ENCODE measurements at places on chromosomes 6 and 20. TPM values are rescaled to one million over a fixed set of nuclear protein-coding genes. Genes with fewer than 3 reads are reported as not detected.
A peak's percentile ranks its signal among the peaks of the same experiment; 100 is the strongest.

GRCh38 chr6:143270026-143270425, 180.5 kb downstream of the ADAT2 start:
- no peaks in the 10 kb centered on the region for H3K27me3 ChIP-seq
- no peaks in the 10 kb centered on the region for H3K4me1 ChIP-seq
- no peak overlapping the region for H3K4me3 ChIP-seq

GRCh38 chr6:18330548-18331081, 56.5 kb upstream of the RNF144B start:
- no peaks in the 10 kb centered on the region for H3K27me3 ChIP-seq
- peaks cover 7% of the 10 kb centered on the region for H3K4me1 ChIP-seq

GRCh38 chr20:48069596-48069995, 284.3 kb upstream of the SULF2 start:
- no peaks in the 10 kb centered on the region for H3K36me3 ChIP-seq
- peak; percentile 29 for DNase-seq
- no peaks in the 10 kb centered on the region for H3K27me3 ChIP-seq
- peaks cover 6% of the 10 kb centered on the region for H3K4me1 ChIP-seq
- H3K27ac ChIP-seq, result peak overlapping the region; percentile 17

DNA sequence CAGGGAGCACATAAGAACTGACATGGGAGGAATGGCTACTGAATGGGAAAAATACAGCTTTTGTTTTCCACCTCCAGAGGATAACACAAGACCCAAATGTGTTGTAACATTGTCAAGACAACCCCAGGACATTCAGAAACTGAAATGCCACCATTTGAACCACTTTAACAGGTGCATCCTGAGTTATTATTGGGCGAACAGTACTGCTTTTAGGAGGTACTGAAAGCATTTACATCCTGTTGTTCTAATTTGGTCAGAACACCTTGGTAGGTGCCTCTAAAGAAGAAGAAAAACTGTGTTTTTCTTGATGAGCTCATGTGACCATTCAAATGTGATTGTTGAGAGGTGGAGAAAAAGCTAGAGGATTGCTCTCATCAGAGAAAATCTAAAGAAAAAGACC, 6.4 kb upstream of the TXNDC5 start:
- DNase-seq, result no peak
- H3K4me3 ChIP-seq, result no peak overlapping the region
- H3K36me3 ChIP-seq, result no peaks in the 10 kb centered on the region
- no peak overlapping the region for H3K27ac ChIP-seq

GRCh38 chr20:24863356-24863755, 85.7 kb upstream of the CST7 start:
- H3K4me1 ChIP-seq, result no peaks in the 10 kb centered on the region
- no peak overlapping the region for H3K27ac ChIP-seq
- no peak overlapping the region for H3K4me3 ChIP-seq
- DNase-seq, result no peak

Gene PHF20
- 35.6 TPM for total RNA-seq

- H3K27ac ChIP-seq, result no peak overlapping the region
- DNase-seq, result no peak
- no peaks in the 10 kb centered on the region for H3K27me3 ChIP-seq
- H3K36me3 ChIP-seq, result no peaks in the 10 kb centered on the region
- no peak overlapping the region for H3K4me3 ChIP-seq
Measured at GRCh38 chr6:154960854-154961530, 34.1 kb upstream of the TIAM2 start.

Gene HDGFL1
- total RNA-seq, result not detected

- no peak overlapping the region for H3K4me3 ChIP-seq
- H3K4me1 ChIP-seq, result no peaks in the 10 kb centered on the region
- H3K36me3 ChIP-seq, result no peaks in the 10 kb centered on the region
Measured at GRCh38 chr6:46452312-46452917, 38.8 kb downstream of the RCAN2 start.

DNA sequence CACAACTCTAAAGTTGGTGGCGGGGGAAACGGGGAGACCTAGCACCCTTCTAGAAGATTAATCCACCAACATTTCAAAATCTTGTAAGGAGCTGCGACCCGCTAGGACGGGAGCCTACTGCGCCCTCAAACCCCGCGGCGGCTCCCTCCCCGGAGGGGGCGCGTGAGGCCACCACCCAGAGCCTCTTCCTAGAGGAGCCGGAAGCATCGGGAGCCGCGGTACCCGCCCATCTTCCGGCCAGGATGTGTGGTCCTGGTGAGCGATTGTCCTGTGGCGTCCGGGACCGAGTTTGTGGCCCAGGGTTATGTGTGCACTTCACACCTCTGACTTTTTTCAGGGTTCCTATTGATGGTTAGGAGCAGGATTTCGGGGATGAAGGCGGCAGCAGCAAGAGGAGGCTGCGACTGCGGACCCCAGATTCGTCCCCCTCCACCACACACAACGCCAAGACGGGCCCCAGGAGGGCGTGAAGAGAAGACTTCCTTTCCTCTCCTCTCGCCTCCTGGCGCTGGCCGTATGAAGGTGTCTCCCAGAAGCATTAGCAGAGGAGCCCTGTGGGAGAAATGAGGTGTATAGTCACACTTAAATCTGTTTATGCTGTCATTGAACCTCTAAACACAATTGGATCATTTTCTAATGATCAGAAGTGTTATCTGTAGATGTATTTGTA, 10.7 kb downstream of the ZNF165 start:
- H3K4me1 ChIP-seq, result no peaks in the 10 kb centered on the region
- H3K36me3 ChIP-seq, result no peaks in the 10 kb centered on the region
- peak overlapping the region; percentile 12 for H3K4me3 ChIP-seq
- no peak overlapping the region for H3K27ac ChIP-seq
- no peaks in the 10 kb centered on the region for H3K27me3 ChIP-seq

- no peak overlapping the region for H3K4me3 ChIP-seq
- H3K27me3 ChIP-seq, result no peaks in the 10 kb centered on the region
- DNase-seq, result no peak
- no peaks in the 10 kb centered on the region for H3K4me1 ChIP-seq
- no peak overlapping the region for H3K27ac ChIP-seq
Measured at GRCh38 chr6:116011520-116011919, 49.2 kb downstream of the FRK start.

Gene MROH8
- 2.8 TPM for total RNA-seq

GRCh38 chr20:3732327-3733118, at the start of gene HSPA12B:
Gene HSPA12B, plus strand, starts transcription at chr20:3732685. Its CDS starts 5,990 bp downstream, at chr20:3738675.
- H3K4me3 ChIP-seq, result peak within 1 kb of the TSS; percentile 1
- H3K36me3 ChIP-seq, result no peaks in the 10 kb centered on the region
- H3K27ac ChIP-seq, result no peak within 1 kb of the TSS
- no peak for DNase-seq

Gene LY86
- total RNA-seq, result 13.4 TPM

GRCh38 chr6:11083491-11083890, 10.1 kb upstream of the SMIM13 start:
- no peak overlapping the region for H3K27ac ChIP-seq
- no peak overlapping the region for H3K4me3 ChIP-seq
- no peak for DNase-seq

Gene ABHD16A
- total RNA-seq, result 50.0 TPM

Gene HLA-DRA
- 1,598 TPM for total RNA-seq

GRCh38 chr6:12504325-12504966, 212.1 kb upstream of the PHACTR1 start:
- no peak overlapping the region for H3K27ac ChIP-seq
- H3K36me3 ChIP-seq, result no peaks in the 10 kb centered on the region
- no peaks in the 10 kb centered on the region for H3K4me1 ChIP-seq
- no peaks in the 10 kb centered on the region for H3K27me3 ChIP-seq

DNA sequence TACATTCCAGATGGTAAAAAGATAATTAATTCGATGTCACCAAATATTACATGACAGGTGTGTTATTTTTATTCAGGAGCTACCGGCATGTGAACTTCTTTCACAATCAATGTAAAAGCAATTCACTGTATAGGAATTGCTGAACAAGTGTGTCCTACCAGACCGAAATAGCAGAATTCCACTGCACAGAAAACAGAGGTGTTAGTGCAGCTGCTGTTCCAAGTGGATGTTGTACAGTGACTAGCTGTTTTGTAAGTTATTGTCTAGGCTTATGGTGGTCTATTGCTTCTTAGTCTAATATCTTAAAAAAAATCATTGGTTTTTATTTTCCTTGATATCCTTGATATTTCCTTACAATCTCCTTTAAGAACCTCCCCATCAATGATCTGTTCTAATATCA, 107.4 kb downstream of the COL19A1 start:
- no peaks in the 10 kb centered on the region for H3K36me3 ChIP-seq
- no peaks in the 10 kb centered on the region for H3K4me1 ChIP-seq
- H3K4me3 ChIP-seq, result no peak overlapping the region
- no peak overlapping the region for H3K27ac ChIP-seq
- DNase-seq, result no peak

GRCh38 chr6:35495258-35496035, 1.4 kb downstream of the TEAD3 start:
- H3K27ac ChIP-seq, result peak overlapping the region; percentile 54
- H3K27me3 ChIP-seq, result peaks cover 95% of the 10 kb centered on the region
- H3K4me1 ChIP-seq, result peaks cover 4% of the 10 kb centered on the region
- no peak for DNase-seq

Gene NKAPL
- total RNA-seq, result 0.52 TPM

Gene INSM1
- 4.4 TPM for total RNA-seq

DNA sequence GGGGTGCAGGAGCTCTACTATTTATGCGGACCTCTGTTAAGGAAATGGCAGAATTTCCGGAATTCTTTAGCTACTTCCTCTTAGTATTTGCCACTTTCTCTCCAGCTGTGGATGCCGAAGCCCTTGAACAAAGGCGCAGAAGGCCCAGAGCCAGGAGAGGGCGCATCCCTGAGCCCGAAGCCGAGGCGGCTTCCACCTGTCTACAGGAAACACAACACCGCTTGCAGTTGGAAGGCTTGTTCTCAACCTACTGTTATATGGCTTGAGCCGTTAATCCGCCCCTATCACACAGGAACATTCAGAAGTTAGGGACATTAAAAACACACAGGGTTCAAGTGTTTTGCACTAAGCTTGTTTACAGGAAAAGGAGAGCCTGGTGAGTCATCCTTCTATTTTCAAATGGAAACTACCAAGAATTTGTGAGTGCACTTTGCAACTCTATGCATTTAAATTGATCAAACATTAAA, 417.1 kb downstream of the BCKDHB start:
- no peaks in the 10 kb centered on the region for H3K27me3 ChIP-seq
- H3K4me1 ChIP-seq, result peaks cover 4% of the 10 kb centered on the region
- H3K4me3 ChIP-seq, result no peak overlapping the region
- H3K27ac ChIP-seq, result no peak overlapping the region
- DNase-seq, result no peak
- no peaks in the 10 kb centered on the region for H3K36me3 ChIP-seq

DNA sequence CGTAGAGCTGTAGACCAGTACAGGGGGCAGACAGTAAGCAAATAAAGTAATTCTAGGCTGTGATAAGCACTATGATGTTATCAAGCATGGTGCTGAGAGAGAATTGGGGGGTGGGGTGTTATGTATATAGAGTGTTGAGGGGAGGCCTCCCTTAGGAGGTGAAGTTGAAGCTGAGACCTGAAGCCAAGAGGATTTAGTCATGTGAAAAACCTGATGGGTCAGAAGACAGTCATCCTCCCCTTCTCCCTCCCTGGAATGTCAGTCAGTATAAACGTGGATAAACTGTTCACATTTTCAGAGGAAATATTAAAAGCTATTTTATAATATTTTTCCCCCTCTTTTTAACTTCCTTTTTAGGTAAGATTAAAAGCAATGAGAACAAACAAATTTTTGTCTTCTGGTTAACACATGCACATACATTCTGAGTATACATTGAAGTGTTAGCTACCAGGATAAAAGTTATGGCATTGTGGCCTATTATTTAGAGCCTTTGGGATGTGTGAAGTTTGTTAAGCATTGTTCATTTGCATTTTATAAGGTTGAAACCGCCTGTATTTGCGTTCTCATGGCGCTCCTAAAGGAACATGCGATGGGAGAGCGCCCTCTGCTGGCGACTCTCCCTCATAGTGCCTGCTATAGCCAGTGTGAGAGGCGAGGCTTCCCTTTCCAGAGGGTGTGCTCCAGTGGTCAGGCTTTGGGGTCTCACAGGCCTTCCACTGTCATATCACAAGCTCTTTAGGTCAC, 35.4 kb upstream of the MAPK13 start:
- H3K4me1 ChIP-seq, result peaks cover 32% of the 10 kb centered on the region
- peaks cover 37% of the 10 kb centered on the region for H3K36me3 ChIP-seq
- no peak overlapping the region for H3K4me3 ChIP-seq

- H3K36me3 ChIP-seq, result no peaks in the 10 kb centered on the region
- no peak for DNase-seq
- no peaks in the 10 kb centered on the region for H3K4me1 ChIP-seq
- H3K4me3 ChIP-seq, result no peak overlapping the region
- no peaks in the 10 kb centered on the region for H3K27me3 ChIP-seq
Measured at GRCh38 chr6:118203545-118203944, 296.5 kb downstream of the SLC35F1 start.

DNA sequence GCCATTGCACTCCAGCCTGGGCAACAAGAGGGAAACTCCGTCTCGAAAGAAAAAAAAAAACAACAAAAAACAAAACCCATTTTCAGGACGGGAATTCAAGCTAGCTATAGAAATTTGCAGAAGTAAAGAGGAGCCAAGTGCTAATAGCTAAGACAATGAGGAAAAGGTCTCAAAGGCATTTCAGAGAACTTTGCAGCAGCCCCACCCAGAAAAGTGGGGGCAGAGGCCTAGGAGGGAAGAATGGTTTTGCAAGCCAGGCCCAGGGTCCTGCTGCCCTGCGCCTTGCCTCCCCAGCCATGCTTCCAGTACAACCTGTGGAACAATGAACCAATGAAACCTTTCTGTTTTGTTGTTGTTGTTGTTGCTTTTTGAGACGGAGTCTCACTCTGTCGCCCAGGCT, 38.3 kb upstream of the SAMHD1 start:
- no peaks in the 10 kb centered on the region for H3K27me3 ChIP-seq
- H3K4me3 ChIP-seq, result no peak overlapping the region
- H3K36me3 ChIP-seq, result peaks cover 6% of the 10 kb centered on the region

Gene HLA-DRB1
- total RNA-seq, result 501 TPM

GRCh38 chr6:146289816-146290588, 253.6 kb upstream of the RAB32 start:
- H3K36me3 ChIP-seq, result no peaks in the 10 kb centered on the region
- no peak overlapping the region for H3K27ac ChIP-seq
- no peak for DNase-seq
- H3K27me3 ChIP-seq, result no peaks in the 10 kb centered on the region
- no peak overlapping the region for H3K4me3 ChIP-seq

GRCh38 chr20:53839423-53840176, 230.8 kb downstream of the BCAS1 start:
- peaks cover 10% of the 10 kb centered on the region for H3K4me1 ChIP-seq
- no peak overlapping the region for H3K4me3 ChIP-seq
- H3K27ac ChIP-seq, result peak overlapping the region; percentile 68
- DNase-seq, result peak; percentile 90

DNA sequence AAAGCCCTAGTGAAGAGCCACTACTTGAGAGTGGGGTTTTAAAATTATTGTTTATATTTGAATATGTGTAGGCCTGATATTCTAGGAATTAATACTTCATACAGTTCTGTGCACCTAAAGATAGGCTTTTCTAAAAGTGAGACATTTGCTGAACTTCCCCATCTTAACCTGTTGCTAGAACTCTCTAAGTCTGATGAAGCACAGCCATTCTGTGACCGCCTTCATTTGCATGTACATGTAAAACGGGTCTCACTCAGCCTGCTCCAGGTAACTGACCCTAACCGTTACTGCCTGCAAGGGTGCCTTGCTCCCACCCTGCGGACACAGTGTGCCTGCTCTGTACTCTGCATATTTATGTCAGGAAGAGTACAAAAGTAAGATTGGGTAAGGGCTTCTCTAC, 44.3 kb upstream of the IRF4 start:
- no peak overlapping the region for H3K4me3 ChIP-seq
- no peak overlapping the region for H3K27ac ChIP-seq
- H3K36me3 ChIP-seq, result no peaks in the 10 kb centered on the region
- H3K4me1 ChIP-seq, result no peaks in the 10 kb centered on the region

- H3K4me1 ChIP-seq, result no peaks in the 10 kb centered on the region
- H3K27me3 ChIP-seq, result no peaks in the 10 kb centered on the region
- no peaks in the 10 kb centered on the region for H3K36me3 ChIP-seq
- no peak for DNase-seq
Measured at GRCh38 chr6:131998255-131998982, 47.2 kb upstream of the CCN2 start.

Gene ASXL1
- 34.8 TPM for total RNA-seq
